ENCODE measurements at places on chromosomes 13 and 19. TPM values are rescaled to one million over a fixed set of nuclear protein-coding genes. Genes with fewer than 3 reads are reported as not detected.

The ZNF610 gene
- 1.8 TPM for total RNA-seq

The GADD45B gene
- total RNA-seq, result 35.5 TPM

The ZNF57 gene
- total RNA-seq, result 2.6 TPM

The KASH5 gene
- 0.39 TPM for total RNA-seq

The ANGPTL8 gene
- total RNA-seq, result not detected

The PCDH8 gene
- not detected for total RNA-seq

The MBD3L2 gene
- not detected for total RNA-seq

The ACTMAP gene
- total RNA-seq, result 35.9 TPM

The ZFR2 gene
- not detected for total RNA-seq

The CCL25 gene
- not detected for total RNA-seq

The CDX2 gene
- total RNA-seq, result not detected

The LGALS13 gene
- total RNA-seq, result not detected

The SCN1B gene
- total RNA-seq, result 3.0 TPM

The KCNN1 gene
- 0.09 TPM for total RNA-seq

The SIGLECL1 gene
- not detected for total RNA-seq

The LILRA1 gene
- not detected for total RNA-seq

The DMKN gene
- 135 TPM for total RNA-seq

The SPACA6 gene
- 40.5 TPM for total RNA-seq

The GPR4 gene
- total RNA-seq, result not detected

The UNC13A gene
- 0.17 TPM for total RNA-seq

Data from PC-9 (cell line).